ENCODE measurements at places on chromosomes 3 and 15.
A peak's percentile ranks its signal among the peaks of the same experiment; 100 is the strongest.

GRCh38 chr3:195911041-195911945 is 2.9 kb upstream of the TNK2 start:
- no peak for DNase-seq

- no peak for DNase-seq
These were observed 47.2 kb downstream of the RASGRP1 start for GRCh38 chr15:38517312-38517975.

DNA sequence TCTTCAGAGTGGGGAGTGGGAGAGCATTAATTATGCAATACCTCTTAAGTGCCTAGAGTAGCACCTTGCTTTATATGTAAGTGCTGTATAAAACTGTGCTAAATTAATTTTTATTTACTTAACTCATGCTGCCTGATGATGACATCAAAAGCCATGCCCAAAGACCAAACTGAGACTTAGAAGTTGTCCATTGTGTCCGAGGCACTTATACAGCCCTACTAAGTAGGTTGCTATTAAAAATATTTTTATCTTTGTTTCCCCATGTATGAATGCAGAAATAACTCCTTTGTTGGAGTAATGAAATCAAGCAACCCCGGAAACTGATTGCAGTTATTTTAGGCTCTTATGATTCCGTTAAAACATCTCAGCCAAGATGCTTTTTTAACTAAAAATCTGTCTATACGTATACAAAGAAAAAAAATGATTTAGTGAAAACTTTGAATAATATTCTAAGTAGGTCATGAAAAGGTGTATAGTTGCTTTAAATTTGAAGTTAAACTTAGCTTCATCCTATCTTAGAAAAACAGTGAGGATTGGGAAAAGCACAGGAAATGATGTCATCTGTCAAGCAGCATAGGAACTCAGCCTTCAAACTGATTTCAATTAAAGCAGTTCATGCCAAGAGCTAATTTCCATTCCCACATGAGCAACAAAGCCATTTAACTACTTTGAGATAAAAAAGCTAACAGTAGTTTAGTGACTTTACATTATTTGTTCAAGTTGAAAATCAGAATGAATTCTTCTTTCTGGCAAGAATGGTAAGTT is 43.0 kb downstream of the FBN1 start:
- no peak for DNase-seq

- DNase-seq = no peak
These were observed 161.6 kb downstream of the ADAMTSL3 start for GRCh38 chr15:83815506-83815905.

DNA sequence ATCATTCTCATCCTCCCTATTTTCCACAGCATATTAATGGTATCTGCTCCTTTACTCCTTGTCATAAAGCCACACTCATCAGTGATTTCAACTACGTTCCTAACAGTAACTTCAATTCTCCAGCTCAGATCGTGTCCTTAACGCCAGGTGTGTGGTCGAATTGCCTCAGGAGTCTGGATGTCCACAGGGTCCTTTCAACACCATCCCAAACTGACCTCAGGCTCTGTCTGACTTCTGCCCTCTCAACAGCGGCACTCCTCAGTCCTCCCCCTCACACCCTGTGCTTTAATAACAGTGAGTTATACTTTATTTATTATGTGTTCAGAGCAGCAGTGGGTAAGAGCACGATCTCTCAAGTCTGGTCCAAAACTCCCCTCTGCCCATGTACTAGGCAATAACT is 42.4 kb downstream of the ST3GAL6 start:
- DNase-seq = no peak

DNA sequence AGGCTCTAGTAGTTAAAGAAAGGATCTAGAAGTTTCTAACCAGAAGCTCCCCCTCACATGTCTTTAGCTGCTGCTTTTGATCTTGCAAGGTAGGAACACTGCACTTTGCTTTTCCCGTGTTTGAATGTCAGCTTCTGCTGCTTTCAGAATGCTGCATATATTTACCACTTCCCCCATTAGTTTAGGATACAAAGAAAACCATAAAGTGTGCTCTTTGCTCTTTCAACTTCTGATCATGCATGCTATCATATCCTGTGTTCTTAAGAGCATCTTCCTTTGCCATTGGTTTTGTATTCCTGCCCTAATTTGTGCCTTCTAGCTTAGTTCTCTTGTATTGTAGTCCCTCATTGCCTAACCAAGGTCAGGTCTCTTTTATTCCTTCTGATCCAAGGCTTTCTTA is 43.3 kb downstream of the ZNF609 start:
- DNase-seq = no peak

DNA sequence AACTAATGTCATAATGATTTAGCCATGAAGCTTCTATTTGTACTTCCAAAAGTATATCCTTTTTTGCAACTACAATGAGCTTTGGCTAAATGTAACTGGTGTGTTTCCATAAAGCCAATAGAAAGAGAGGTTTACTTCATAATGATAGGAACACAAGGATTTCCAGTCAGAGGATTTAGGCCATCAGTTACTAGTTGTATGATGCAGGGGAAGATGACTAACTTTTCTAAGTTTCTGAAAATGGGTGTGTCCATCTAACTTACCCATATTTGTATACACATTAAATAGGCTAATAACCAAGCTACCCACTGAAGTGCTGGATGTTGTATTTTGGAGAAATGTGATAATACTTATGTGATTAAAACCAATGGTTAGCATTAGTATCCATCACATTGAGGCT is 55.7 kb downstream of the SLC4A7 start:
- DNase-seq = no peak

DNA sequence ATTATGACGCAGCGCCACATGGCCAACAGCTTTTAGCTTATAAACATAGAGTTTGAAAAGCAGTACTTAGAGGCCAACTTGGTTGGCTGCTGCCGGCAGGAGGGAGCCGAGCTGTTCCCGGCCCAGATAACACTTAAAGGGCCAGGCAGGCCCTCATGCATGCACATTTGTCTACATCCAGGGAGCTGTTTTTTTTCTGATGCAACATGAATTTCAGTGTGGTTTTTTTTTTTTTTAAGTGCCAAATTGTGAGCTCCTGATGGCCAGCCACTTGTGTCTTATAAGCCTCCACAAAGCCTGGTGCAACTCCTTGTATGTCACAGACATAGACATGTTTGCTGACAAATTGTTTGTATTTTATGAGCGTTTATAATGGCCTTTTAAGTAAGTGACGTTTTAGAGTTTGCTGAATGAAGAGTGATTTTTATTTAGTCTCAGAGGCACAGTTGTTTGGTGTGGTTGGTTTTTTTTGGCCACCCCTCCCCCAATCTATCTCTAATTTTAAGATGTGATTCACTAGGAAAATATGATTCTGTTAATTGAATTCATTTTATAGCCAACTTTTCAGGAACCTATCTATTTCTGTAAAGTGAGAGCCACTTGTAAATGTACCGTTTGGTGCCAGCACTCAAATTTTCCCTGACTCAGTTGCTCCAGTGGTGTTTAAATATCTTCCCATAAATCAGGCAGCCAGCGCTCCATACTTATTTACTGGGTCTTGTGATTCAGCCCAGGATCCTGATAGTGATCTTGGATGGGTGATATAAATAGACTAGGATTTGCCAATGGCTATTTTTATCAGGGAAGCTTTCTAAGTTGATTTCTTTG is 134.3 kb downstream of the VGLL4 start:
- DNase-seq = peak; percentile 67

DNA sequence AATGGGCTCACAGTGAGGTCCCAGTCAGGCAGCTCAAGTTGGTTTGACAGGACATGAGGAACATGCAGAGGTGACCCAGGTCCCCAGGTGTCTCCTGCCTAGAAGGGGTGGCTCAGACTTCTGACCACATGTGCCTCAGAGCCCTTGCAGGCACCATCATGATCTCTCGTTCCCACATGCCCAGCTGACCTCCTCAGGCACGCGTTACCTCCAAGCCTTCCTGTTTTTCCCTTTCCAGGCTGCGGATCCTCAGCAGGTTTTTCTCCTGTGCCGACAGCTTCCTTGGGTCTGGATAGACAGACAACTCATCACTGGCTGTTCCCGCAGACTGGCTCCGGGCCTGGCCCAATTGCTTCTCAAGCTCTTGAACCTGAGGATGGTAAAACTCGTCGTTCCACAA is 30.4 kb downstream of the CCDC13 start:
- DNase-seq = no peak

GRCh38 chr15:56917652-56918045 is 795 bp upstream of the TCF12 start:
- no peak for DNase-seq

- no peak for DNase-seq
These were observed 94.4 kb downstream of the TGFBR2 start for GRCh38 chr3:30700702-30701321.

DNA sequence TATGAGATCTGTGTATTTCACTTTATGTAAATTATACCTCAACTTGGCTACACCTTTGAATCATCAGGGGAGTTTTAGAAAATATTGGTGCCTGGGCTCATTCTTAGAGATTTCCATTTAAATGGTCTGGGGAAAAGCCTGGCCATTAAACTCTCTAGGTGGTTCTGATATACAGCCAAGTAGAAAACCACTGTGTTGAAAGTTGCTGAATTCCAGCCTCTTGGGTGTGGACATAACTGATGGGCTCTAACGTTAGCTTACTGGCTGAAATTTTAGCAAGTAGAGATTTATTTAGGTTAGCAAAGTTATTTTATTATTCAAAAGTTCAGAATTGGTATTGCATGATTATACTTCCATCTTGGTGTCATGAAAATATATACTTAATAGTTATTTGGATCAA is 84.1 kb downstream of the ATG7 start:
- DNase-seq = no peak

DNA sequence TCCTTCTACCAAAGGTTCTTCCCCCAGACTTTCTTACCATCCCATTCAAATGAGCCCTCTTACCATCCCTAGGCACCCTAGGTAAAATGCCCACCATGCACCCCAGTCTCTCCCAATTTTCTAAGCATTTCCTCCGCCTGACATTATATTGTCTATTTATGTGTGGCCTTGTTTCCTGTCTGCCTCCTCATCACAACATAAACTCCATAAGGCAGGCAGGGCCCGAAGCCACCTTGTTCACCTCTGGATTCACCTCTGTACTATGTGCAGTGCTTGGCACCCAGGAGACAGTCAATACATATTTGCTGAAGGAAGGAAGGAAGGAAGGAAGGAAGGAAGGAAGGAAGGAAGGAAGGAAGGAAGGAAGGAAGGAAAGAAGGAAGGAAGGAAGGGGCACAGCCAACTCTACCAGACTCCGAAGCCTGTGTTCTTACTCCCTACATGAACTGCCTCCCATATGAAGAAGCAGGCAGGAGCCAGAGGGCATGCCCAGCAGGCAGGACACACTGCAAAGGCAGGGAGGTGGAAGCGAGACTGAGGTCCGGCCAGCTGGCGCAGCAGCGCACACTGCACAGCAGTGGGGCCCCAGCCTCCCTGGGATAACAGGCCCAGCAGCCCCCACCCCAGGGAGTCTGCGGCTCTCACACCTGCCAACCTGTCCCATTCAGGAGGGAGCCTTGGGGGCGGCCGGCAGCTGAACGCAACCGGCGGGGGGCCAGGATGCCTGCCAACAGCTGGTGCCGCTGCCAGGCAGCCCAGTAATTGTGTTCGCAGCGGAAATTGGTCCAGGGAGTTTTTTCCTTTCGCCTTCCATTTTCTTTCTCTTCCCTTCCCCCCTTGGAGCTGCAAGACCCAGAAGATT is 106.0 kb upstream of the LINGO1 start:
- no peak for DNase-seq

DNA sequence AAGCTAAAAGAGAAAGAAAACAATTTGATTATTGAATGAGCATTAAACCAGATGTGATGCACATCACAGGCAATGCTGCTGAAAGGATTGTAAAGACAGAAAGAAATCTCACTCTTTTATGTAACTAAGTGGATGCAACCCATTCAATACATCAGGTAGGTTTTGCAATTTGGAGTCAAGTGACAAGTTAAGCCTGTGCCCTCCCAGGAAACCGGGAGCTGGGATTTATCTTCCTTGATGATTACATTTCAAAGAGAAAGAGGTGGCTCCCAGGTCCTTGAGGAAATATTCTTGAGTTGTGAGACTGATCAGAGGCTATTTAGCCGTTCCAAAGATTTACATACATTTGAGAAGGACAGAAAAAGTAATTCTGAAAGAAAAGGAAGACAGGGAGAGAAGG is 219.0 kb upstream of the PROK2 start:
- no peak for DNase-seq

DNA sequence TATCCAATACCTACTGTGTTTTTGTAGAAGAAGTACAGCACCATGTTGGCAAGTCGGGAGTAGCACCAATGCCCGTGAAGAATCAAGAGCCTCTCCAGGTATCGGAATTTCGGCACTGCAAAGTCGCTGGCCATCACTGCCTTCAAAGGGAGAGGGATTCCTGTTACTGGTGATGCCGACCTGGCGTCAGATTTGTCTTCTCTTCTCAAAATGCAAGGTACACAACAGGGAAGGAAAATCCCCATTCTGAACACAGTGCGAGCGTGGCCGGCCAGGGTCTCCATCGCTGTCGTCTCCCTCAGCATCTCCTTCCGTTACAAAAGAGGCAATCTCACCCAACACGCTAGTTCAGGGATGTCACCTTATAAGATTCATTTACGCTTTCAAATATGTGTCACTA is 175.4 kb downstream of the ATP10A start:
- DNase-seq = no peak

DNA sequence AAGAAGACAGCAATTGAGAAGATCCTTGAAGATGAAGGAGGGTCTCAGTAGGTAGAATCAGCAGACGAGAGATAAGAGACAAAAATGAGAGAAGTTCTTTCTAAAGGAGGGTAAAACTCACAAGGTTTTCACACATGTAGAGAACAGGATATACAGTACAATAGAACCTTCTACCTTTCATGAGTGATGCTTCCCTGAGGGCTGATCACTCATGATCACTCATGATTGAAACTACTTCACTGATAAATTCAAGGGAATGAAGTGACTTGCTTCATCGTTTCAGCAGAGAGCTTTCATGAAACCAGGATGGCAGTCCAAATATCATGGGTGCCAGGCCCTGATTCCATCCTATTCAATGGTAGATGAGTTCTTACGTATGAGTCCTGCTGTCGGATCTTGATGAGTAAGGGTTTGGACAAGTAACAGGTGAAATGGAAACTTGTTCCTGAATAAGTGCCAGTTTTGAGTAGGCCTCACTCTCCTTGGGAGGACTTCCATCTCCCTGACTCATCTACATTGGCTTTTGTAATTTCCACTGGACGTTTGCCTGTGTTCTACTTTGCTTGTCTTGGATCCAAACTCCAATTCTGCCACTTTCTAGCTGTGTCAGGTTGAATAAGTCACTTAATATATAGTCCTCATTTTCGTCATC is 9.6 kb upstream of the CLDN16 start:
- no peak for DNase-seq

- DNase-seq = no peak
These were observed 106.5 kb upstream of the PROK2 start for GRCh38 chr3:71891483-71891882.

- no peak for DNase-seq
These were observed 126.0 kb upstream of the LMOD3 start for GRCh38 chr3:69248436-69248835.

- no peak for DNase-seq
These were observed 283.8 kb upstream of the NR2F2 start for GRCh38 chr15:96046620-96047240.
